ENCODE measurements at places on chromosomes 2 and 18.
A peak's percentile ranks its signal among the peaks of the same experiment; 100 is the strongest.

- DNase-seq, result no peak
These were observed 57.0 kb downstream of the ICOS start for GRCh38 chr2:203993560-203993959.

GRCh38 chr18:36871801-36872200, 42.9 kb downstream of the KIAA1328 start:
- no peak for DNase-seq

GRCh38 chr2:197784956-197785941, at the start of gene BOLL:
Gene BOLL, minus strand, starts transcription at chr2:197785319. Its CDS starts 3,469 bp downstream, at chr2:197781850.
- DNase-seq, result no peak

DNA sequence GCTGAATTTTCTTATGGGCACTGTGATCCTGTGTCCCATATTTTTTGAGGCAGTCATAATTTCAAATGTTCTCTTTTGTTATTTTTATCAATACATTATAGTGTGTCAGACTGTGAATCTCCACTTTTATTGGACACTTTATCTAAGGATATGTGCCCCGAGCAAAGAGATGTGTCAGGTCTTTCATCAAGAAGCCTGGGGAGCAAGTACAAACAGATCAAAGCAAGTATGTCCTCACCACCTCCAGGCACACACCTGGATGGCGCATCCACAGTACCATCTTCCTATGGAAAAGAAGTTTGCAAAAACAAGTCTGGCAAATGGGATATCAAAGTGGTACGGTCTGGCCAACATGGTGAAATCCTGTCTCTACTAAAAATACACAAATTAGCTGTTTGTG, 81.0 kb upstream of the ZNF236 start:
- DNase-seq, result no peak

- no peak for DNase-seq
These were observed 119.1 kb upstream of the TRIB2 start for GRCh38 chr2:12597610-12598009.

GRCh38 chr2:152613235-152613634, 104.0 kb downstream of the PRPF40A start:
- DNase-seq, result no peak

DNA sequence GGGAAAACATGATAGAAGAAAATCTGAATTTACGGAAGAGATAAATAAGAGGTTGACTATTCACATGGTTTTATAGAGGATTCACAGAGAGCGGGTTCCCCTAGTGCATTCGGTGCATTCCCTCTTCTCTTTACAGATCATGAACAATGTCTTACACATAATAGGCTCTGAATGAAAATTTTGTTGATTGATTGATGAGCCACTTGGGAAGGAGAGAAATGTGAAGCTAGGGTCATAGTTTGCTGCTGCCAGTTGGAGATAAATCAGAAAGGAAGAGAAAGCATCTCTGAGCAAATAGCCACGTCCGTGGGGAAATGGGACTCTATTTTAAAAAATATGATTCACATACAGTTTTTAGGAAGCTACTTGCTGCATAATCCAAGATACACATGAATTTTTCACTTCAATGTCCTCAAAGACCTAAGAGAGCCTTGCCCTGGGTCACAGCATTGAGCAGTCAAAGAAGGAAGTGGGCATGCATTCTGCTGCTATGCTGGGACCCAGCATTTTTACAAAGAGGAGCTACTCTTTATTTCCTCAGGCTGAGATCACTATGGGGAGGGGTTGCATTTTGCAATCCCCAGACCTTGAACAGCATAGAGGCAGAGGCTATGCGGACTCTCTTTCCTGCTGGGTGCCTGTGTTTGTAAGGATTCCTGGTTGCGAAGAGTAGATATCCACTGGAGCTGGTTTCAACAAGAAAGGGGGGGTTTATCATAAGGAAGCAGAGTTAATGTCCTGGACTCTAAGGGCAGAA, 395.3 kb downstream of the TSN start:
- DNase-seq, result no peak

DNA sequence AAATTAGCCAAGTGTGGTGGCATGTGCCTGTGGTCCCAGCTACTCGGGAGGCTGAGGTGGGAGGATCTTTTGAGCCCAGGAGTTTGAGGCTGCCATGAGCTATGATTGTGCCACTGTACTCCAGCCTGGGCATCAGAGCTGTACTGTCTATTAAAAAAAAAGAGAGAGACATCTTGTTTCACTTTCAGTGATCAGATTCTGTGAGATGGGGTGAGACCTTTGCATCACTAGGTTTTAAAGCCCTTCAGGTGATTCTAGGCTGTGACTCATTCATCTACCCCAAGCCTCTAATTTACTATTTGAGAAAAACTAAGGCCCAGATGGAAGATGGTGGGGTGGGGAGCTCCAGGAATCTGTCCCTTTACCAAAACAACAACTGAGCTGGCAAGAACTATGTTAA, 7.1 kb downstream of the C2orf92 start:
- DNase-seq, result no peak

- no peak for DNase-seq
These were observed 137.8 kb upstream of the RND3 start for GRCh38 chr2:150625303-150625702.

DNA sequence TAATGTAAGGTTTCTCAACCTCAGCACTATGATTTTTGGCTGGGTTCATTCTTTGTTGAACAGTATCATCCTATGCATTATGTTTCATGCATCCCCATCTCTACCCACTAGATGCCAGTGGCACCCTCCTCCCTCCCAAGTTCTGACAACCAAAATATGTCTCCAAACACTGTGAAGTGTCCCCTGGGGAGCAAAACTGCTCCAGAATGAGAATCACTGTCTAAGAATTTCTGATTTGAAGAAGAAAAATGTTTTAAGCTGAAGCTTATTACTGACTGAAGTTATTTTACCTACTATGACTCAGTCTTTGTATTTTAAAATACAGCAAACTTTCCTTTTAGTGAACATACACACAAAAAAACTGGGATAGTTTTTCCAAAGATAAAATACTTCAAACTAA, 3.4 kb downstream of the THADA start:
- no peak for DNase-seq

- DNase-seq, result peak; percentile 97
These were observed at the start of gene TTLL4 for GRCh38 chr2:218710687-218711549. Gene TTLL4, plus strand, starts transcription at chr2:218710835. Its CDS starts 26,842 bp downstream, at chr2:218737677.

DNA sequence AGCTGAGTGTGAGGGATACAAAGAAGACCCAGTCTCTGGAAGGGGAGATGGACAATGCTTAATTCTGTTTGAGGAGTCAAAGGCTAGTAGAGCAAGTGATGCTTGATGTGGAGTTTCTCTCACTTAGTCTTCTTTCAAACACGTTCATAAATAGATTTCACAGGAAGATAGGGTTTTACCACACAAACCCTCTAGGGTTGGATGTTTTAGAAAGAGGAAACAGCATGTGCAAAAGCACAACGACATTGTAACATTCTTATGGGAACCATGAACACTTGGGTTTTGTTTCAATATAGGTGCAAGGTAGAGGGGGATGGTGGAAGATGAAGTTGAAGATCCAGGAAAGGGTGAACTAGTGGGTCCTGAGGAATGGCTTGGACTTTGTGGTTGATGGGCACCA, 10.8 kb upstream of the EFEMP1 start:
- DNase-seq, result no peak

GRCh38 chr2:94995553-94996304, 29.8 kb upstream of the MAL start:
- no peak for DNase-seq

GRCh38 chr18:9673296-9674251, 34.5 kb upstream of the RAB31 start:
- DNase-seq, result no peak

GRCh38 chr2:138779781-138780445, at the start of gene NXPH2:
Gene NXPH2, minus strand, starts transcription at chr2:138780390. Its CDS starts 149 bp downstream, at chr2:138780241.
- no peak for DNase-seq

DNA sequence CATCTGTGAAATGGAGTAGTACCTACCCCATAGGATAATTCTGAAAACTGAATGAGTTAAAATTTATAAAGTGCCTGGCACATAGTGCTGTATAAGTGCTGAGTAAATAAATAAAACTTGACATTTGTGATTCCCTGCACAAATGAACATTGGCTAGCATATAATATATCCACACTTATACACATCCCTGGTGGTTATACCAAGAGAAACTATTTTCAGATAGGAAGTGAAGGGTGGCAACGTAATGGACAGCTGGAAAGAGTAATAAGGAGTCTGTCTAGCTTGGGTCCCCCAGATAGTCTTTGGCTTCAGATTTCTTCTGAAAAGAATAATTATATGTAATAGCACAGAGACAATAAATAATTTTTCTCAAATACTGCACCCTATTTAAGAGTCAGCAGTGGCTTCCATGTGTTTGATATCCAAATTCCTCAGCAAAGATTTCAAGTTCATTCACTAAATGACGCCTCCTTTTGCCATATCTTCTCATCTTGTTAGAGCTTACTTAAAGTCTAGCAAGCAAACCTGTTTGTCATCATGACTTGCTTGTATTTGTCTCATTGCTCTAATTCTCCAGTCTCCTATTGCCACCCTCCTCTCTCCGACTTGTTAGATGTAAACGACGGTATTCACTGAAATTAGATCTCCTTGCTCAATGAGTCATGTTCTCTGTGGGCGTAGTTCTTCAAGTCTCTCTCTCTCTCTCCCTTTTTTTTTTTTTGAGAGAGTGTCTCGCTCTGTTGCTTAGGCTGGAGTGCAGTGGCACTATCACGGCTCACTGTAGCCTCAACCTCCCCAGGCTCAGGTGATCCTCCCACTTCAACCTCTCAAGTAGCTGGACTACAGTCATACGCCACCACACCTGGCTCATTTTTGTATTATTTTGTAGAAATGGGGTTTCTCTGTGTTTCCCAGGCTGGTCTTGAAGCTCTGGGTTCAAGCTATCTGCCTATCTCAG, 8.7 kb upstream of the ADGRF3 start:
- DNase-seq, result no peak
